ENCODE measurements at places on chromosomes 16 and 17. TPM values are rescaled to one million over a fixed set of nuclear protein-coding genes. Genes with fewer than 3 reads are reported as not detected.

Gene KRT25
- not detected for total RNA-seq

Gene TM4SF5
- 0.64 TPM for total RNA-seq

Gene MEOX1
- total RNA-seq: not detected

Gene SCN4A
- 0.04 TPM for total RNA-seq

Gene PRR29
- 0.52 TPM for total RNA-seq

Gene CLEC18C
- total RNA-seq: 0.16 TPM

Gene KRTAP2-3
- total RNA-seq: 0.12 TPM

Gene RAB11FIP4
- total RNA-seq: 1.7 TPM

Gene BCAS3
- 9.1 TPM for total RNA-seq

Gene CDRT15
- total RNA-seq: not detected

Gene PTGES3L
- total RNA-seq: 0.84 TPM

Gene ANKFN1
- not detected for total RNA-seq

Gene GRIN2A
- total RNA-seq: not detected

Gene SSTR5
- 0.11 TPM for total RNA-seq

Gene CDH5
- total RNA-seq: 0.28 TPM

Gene LASP1
- total RNA-seq: 270 TPM

Gene AOC3
- total RNA-seq: 1.5 TPM

Gene NUFIP2
- 61.0 TPM for total RNA-seq

Gene CASKIN1
- 0.67 TPM for total RNA-seq

Gene HAS3
- 45.9 TPM for total RNA-seq

Gene ADAMTS18
- not detected for total RNA-seq

Gene SP2
- total RNA-seq: 18.0 TPM

Gene WNT9B
- total RNA-seq: not detected

Gene PYDC1
- not detected for total RNA-seq

Gene KRTAP2-1
- total RNA-seq: not detected

Gene CMTM2
- not detected for total RNA-seq

Gene CACNG5
- total RNA-seq: 0.21 TPM

Gene DPEP2
- not detected for total RNA-seq

Gene ATP2A3
- total RNA-seq: 4.7 TPM

Gene EVPLL
- not detected for total RNA-seq

Data from A549 treated with DMSO at 1 μM for 4 hours (cell line).